ENCODE measurements at places on chromosomes 12 and 14. TPM values are rescaled to one million over a fixed set of nuclear protein-coding genes. Genes with fewer than 3 reads are reported as not detected.

The ZDHHC22 gene
- total RNA-seq, result 0.02 TPM

The KRT75 gene
- total RNA-seq, result 0.02 TPM

The LRTM2 gene
- not detected for total RNA-seq

The NDRG2 gene
- 2.2 TPM for total RNA-seq

The ANG gene
- total RNA-seq, result 3.0 TPM

The CD163 gene
- not detected for total RNA-seq

The POTEG gene
- not detected for total RNA-seq

The CLEC9A gene
- 0.07 TPM for total RNA-seq

The GPN3 gene
- total RNA-seq, result 22.6 TPM
